ENCODE measurements at places on chromosomes 6 and 20.

DNA sequence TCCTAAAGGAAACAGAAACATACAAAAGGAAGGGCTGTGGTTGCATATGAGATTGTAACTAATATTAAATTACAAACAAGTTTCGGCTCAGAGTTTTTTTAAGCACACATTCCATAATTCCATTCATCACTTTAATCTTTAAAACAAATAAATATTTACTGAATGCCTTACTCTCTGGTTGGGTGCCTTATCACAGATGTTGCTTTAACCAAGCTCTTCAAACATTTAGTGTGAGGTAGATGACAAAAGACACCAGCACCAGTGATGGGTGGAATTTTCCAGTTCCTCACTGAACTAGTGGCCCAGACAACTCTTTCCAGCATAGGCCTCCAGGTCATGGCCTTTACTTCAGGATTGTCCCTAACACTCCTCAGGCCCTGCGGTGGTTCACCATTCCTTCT is 58.7 kb downstream of the ARHGAP18 start:
- no peak for DNase-seq

- no peak for DNase-seq
Observed at GRCh38 chr6:167329014-167329413, 4.1 kb downstream of the TTLL2 start.

- no peak for DNase-seq
Observed at GRCh38 chr6:29734046-29735018, 11.1 kb downstream of the HLA-F start.

GRCh38 chr20:50928469-50928868 is 2.8 kb downstream of the ADNP start:
- no peak for DNase-seq

DNA sequence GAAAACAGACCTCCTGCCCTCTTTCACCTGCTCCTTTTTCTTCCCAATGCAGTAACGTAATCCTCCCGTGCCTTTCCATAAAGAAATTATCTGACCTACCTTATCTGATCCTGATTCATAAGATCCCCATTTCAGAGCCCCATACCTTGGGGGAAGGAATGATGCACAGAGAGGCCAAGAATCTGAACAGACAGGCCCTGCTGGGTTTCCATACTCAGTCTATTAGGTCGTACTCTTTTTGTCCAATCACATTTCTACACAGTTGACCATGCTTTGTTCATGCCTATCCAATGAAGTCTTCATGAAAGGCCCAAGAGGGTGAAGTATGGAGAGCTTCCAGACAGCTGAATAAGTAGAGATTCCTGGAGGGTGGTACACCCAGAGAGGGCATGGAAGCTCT is 25.3 kb downstream of the SRPK1 start:
- no peak for DNase-seq

- no peak for DNase-seq
Observed at GRCh38 chr20:9949563-9949962, 85.2 kb upstream of the ANKEF1 start.

- no peak for DNase-seq
Observed at GRCh38 chr20:20606050-20606449, 106.4 kb downstream of the RALGAPA2 start.

DNA sequence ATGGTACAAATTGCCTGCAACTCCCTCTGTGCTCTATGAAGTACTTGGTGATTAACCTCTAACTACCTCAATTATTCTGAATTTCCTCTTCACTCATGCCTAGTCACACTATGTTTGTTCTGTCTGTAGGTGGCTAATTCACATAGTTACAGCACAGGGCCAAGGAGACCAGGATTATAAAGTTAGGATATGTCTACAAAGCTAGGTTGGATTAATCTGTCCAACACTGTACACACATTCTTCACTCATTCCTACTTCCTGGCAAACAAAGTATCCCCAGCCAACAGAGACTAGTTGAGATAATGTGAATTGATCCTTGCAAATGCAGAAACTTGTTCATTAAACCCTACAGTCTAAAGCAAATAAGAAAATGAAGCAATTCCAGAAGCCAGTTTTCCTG is 269.8 kb downstream of the HACE1 start:
- no peak for DNase-seq

- DNase-seq = no peak
Observed at GRCh38 chr6:158813032-158813431, 6.1 kb downstream of the EZR start.

DNA sequence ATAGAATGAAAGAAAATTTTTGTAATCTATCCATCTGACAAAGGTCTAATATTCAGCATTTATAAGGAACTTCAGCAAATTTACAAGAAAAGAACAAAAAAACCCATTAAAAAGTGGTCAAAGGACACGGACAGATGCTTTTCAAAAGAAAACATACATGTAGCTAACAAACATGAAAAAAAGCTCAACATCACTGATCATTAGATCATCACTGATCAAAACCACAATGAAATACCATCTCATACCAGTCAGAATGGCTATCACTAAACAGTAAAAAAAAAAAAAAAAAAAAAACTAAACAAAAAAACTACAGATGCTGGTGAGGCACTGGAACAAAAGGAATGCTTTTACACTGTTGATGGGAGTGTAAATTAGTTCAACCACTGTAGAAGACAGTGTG is 837.1 kb downstream of the EPHA7 start:
- DNase-seq = no peak

GRCh38 chr6:167735084-167735950 is 91.4 kb upstream of the AFDN start:
- no peak for DNase-seq

GRCh38 chr6:133621751-133622150 is 267.2 kb upstream of the TCF21 start:
- DNase-seq = no peak

- no peak for DNase-seq
Observed at GRCh38 chr20:54347166-54347833, 128.1 kb upstream of the DOK5 start.

GRCh38 chr6:50724381-50725124 is 11.2 kb downstream of the TFAP2D start:
- no peak for DNase-seq

DNA sequence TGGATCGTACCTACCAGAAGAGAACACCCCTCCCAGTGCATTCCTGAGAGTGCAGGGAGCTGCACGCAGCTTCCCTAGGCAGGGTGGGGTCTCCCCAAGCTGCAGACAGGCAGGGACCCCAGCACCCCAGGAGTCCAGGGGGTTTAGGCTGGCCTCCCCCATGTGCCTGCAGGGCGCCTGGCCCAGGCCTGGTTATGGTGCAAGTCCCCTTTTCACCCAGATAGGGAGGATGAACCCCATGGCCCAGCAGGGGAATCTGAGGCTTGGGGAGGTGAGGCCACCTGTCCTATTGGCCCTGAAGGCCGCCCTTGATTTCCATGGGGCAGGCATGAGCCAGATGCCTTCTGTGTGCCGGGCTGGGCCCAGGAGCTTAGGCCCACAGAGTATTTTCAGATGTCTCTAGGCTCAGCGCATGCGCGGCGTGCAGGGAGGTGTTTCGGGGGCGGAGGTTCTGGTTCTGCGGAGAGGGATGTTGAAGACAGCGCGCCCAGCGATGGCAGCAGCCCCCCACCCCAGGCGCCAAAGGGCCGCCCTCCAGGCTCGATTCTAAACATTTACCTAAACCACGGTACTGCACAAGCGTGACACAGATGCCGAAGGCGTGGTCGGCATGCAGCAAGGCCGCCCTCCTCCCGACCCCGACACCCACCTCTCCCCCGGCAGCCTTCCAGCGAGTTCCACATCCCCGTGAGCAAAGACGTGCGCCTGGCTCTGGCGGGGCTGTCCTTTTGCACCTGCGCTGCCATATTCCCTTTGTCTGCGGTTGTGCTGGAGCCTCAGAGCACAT is 29.4 kb downstream of the COL20A1 start:
- no peak for DNase-seq

- no peak for DNase-seq
Observed at GRCh38 chr6:69090132-69090531, 455.1 kb downstream of the ADGRB3 start.

GRCh38 chr6:72675396-72675795 is 53.5 kb downstream of the KCNQ5 start:
- DNase-seq = no peak

- no peak for DNase-seq
Observed at GRCh38 chr20:12592756-12593155, 416.0 kb upstream of the SPTLC3 start.

DNA sequence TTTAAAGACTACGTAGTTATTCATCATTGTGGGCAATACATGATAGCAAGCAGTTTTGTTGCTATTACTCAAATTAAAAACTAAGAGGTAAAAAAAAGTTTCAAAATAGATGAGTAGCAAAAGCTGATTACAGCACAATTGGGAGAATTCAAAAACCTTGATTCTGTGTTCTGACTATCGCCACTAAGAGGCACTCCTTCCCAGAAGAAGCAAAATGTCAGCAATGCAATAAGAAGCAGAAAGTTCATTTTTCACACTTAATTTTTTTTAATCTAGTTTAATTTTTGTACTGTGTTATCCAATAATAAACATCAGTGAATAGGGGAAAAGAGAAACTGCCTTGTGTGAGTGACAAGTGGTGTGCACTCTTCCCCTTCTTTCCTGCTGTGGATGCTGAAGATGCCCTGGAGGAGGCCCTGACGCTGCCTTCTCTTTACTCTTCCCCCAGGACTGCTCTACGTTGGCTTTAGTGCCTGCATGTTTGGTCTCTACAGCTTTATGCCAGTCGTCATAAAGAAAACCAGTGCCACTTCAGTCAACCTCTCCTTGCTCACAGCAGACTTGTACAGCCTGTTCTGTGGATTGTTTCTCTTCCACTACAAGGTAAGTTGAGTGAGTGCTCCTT is 263.2 kb upstream of the PLN start:
- no peak for DNase-seq

- DNase-seq = no peak
Observed at GRCh38 chr6:89970609-89971337, 76.5 kb downstream of the GJA10 start.

- no peak for DNase-seq
Observed at GRCh38 chr20:13166011-13166410, 55.1 kb upstream of the ISM1 start.

GRCh38 chr20:34312024-34312460 is 8.9 kb upstream of the AHCY start:
- no peak for DNase-seq

- DNase-seq = no peak
Observed at GRCh38 chr6:142378138-142378875, 76.5 kb downstream of the ADGRG6 start.

GRCh38 chr6:140744659-140745320 is 1370.3 kb upstream of the CITED2 start:
- DNase-seq = no peak

GRCh38 chr20:34974246-34974645 is 18.6 kb downstream of the MYH7B start:
- no peak for DNase-seq

- DNase-seq = no peak
Observed at GRCh38 chr20:8844179-8844578, 224.7 kb upstream of the PLCB4 start.

DNA sequence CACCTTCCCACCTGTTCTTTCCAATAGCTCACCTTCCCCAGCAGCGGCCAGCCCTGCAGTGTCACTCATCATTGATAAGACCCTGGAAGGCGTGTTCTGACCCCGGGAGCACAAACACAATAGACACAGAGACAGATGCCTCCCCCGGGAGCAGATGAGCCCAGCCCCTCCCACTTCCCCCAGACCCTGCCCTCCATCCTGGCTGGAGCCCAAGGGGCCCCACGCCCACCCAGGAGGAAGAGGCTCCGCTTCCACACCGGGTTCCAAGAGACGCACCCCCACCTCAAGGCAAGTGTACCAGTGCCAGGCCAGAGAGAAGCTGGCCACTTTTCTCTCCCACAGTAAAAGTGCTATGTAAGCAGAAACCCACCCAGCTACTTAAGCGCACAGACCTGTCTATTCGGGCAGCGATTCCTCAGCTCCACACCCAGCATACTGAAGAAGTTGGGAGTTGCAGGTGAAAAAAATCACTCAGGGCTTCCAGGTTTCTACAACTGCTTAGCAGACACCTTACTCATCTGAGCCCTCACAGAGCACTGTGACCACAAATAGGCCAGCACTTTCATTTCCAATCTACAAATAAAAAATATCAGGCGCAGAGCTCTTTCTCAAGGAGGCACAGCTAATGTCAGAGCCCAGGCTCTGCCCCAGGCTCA is 93.4 kb upstream of the NXT1 start:
- DNase-seq = no peak

DNA sequence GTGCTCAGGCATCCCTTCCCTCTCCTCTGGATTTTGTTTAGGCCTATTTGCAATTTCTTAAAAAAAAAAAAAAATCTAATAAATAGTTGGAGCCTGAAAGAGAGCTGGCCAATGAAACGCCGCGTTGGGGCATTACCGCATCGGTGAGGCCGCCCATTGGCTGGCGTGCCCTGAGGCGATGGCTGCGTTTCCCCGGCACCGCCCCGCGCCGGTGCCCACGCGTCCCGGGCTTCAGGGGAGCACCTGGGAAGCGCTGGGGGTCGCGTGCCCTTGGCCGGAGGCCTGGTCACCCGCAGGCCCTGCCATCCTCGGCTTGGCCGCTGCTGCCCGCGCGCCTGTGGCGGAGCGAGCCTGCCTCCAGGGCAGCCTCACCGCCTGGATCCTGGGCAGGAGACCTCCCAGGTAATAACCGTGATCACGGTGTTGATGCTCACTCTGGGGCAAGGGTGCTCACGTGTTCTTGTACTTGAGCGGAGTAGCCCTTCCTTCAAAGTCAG is 155.4 kb downstream of the NRN1 start:
- DNase-seq = peak; percentile 45

- DNase-seq = no peak
Observed at GRCh38 chr20:12413116-12413515, 495.4 kb downstream of the BTBD3 start.

DNA sequence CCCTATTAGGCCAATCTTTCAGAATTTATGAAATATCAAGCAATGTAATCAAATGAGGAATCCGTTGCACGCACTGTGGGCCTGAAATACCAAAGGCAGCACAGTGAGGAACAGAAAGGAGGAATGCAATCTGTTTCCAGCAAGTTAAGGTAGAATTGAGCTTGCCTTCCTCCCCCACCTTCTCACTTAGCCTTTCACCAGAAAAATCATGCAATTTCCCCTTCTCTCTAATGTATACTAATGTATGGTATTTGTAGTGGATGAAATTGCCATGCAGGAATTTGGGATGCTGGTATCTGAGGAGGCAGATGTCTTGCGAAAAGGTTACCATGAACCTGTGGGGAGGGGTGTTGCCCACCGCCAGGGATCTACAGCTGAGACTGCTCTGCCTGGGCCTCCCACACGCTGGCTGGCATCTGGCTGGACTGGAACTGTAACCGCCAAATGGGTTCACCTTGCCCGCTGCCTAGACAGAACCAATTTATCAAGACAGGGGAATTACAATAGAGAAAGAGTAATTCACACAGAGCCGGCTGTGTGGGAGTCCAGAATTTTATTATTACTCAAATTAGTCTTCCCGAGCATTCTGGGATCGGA is 222.4 kb upstream of the MYLIP start:
- DNase-seq = no peak

- no peak for DNase-seq
Observed at GRCh38 chr20:34164381-34164984, 52.4 kb upstream of the EIF2S2 start.

DNA sequence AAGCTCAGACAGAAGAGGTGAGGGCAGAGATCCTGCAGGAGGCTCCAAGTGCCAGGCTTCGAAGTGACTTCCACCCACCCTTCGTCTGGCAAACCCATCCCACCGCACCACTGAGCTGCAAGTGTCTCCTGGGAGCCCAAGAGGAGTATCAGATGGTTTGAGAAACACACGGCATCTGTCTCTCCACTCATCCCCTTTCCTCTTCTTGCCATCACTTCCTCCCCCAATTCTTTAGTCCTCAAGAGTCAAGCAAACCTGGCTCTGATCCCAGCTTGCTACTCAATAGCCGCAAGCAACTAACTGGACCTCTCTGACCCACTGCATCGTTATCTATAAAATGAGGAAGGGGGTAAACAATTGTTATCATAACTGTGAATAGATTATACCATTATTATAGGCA is 142.1 kb downstream of the BMP7 start:
- DNase-seq = no peak

GRCh38 chr6:104201557-104201956 is 658.2 kb downstream of the HACE1 start:
- DNase-seq = no peak
